ENCODE measurements at places on chromosomes 4 and X.

GRCh38 chr4:154160519-154161301, 330.9 kb downstream of the DCHS2 start:
- 0 out of 2 replicates have a peak, but pooled peaks cover 2% of the 10 kb centered on the region for H3K4me1 ChIP-seq
- no peak overlapping the region for H3K4me3 ChIP-seq
- no peak for DNase-seq
- no peaks in the 10 kb centered on the region for H3K27me3 ChIP-seq
- H3K27ac ChIP-seq: no peak overlapping the region
- H3K36me3 ChIP-seq: no peaks in the 10 kb centered on the region

DNA sequence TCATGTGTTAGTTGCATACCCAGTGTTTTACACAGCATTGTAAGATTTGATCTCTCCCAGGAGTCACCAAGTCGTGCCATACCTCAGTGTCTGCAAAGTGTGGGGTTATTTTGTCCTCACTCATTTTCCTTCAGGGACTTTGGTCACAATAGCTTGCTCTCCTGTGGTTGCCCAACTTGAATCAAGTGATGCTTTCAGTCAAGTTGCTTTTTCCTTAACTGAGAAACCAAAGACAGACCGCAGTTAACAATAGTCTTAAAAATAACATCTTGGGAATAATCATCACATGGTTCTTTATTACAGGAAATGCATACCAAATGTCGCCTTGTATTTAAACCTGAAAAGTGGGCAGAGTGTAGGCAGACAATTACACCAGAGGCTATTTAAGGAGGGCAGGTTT, 44.5 kb upstream of the NDP start:
- no peaks in the 10 kb centered on the region for H3K4me1 ChIP-seq
- H3K4me3 ChIP-seq: no peak overlapping the region
- H3K27ac ChIP-seq: no peak overlapping the region

GRCh38 chr4:72312032-72312650, 256.9 kb downstream of the ADAMTS3 start:
- H3K4me1 ChIP-seq: no peaks in the 10 kb centered on the region
- H3K27me3 ChIP-seq: no peaks in the 10 kb centered on the region
- no peak overlapping the region for H3K4me3 ChIP-seq
- H3K27ac ChIP-seq: 0 out of 2 replicates have a peak overlapping the region, but pooled peaks have one; percentile 5
- no peak for DNase-seq
- no peaks in the 10 kb centered on the region for H3K36me3 ChIP-seq

DNA sequence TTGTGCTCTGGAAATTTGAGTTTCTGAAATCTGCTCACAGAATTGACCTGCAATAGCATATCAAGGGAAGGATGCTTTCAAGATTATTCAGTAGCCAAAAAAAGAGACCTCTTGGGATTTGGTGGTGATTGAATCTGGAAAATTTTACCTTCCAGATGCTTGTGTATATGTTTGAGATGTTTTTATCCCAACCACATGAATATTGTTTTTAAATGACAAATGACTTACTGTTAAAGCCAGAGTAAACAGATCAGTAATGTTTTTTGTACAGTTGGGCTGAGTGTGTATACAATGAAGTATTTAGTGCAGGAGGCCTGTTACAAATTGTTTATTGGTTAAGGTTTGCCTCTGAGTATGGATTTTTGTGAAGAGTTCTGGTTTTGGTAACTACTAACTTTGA, 126.5 kb downstream of the CBR4 start:
- no peaks in the 10 kb centered on the region for H3K4me1 ChIP-seq
- DNase-seq: no peak
- no peaks in the 10 kb centered on the region for H3K36me3 ChIP-seq
- H3K27me3 ChIP-seq: no peaks in the 10 kb centered on the region
- no peak overlapping the region for H3K27ac ChIP-seq

- H3K27me3 ChIP-seq: peaks cover 2% of the 10 kb centered on the region
- H3K4me3 ChIP-seq: no peak overlapping the region
- H3K36me3 ChIP-seq: no peaks in the 10 kb centered on the region
- H3K27ac ChIP-seq: no peak overlapping the region
- H3K4me1 ChIP-seq: peaks cover 3% of the 10 kb centered on the region
These were observed 6.2 kb upstream of the ARHGAP10 start for GRCh38 chr4:147725673-147726072.

DNA sequence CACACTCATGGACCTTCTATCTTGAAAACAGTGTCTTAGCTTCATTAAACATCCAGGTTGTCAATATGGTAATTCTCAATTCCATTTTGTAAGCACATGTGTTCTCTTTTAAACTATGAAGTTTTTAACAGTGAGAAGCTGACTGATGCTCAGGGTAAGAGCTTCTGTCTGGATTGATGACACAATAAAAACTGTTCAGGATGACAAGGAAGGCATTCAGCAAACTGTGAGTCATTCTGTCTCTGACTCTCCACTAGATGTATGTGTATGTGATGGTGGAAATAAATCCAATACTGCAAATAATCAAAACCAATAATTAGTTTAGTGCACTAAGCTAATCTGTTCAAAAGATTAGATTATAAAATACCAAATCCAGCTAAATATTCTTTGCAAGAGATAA, 115.3 kb upstream of the ARX start:
- DNase-seq: no peak
- H3K4me1 ChIP-seq: no peaks in the 10 kb centered on the region
- H3K36me3 ChIP-seq: no peaks in the 10 kb centered on the region
- no peak overlapping the region for H3K27ac ChIP-seq
- H3K4me3 ChIP-seq: no peak overlapping the region

GRCh38 chr4:18454349-18454748, 432.8 kb upstream of the LCORL start:
- no peaks in the 10 kb centered on the region for H3K4me1 ChIP-seq
- no peak overlapping the region for H3K4me3 ChIP-seq
- no peak overlapping the region for H3K27ac ChIP-seq
- no peaks in the 10 kb centered on the region for H3K27me3 ChIP-seq
- no peak for DNase-seq
- no peaks in the 10 kb centered on the region for H3K36me3 ChIP-seq

- H3K27me3 ChIP-seq: no peaks in the 10 kb centered on the region
- H3K4me3 ChIP-seq: no peak overlapping the region
- no peak overlapping the region for H3K27ac ChIP-seq
- DNase-seq: no peak
These were observed 18.5 kb downstream of the HCCS start for GRCh38 chrX:11129534-11130105.

GRCh38 chrX:39616098-39616729, 481.5 kb downstream of the BCOR start:
- DNase-seq: no peak
- H3K4me3 ChIP-seq: no peak overlapping the region
- H3K27me3 ChIP-seq: no peaks in the 10 kb centered on the region

DNA sequence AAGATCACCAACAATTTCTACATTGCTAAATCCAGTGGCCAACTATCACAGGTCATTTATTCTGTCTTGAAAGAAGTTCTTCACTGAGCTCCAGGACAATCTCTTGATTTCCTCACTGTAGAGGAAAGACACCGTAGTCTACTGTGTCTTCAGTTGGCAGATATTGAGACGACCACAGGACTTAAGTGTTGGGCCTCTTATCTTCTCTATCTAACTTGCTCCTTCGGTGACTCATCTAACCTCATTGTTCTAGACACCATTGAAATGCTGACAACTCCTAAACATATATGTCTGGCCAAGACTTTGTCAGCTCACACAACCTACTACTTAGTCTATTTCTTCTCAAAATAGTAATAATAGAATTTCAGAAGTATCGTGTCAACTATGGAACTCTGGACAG, 425.8 kb downstream of the ARAP2 start:
- no peaks in the 10 kb centered on the region for H3K4me1 ChIP-seq
- H3K36me3 ChIP-seq: no peaks in the 10 kb centered on the region
- no peak overlapping the region for H3K27ac ChIP-seq

- no peaks in the 10 kb centered on the region for H3K4me1 ChIP-seq
- H3K36me3 ChIP-seq: no peaks in the 10 kb centered on the region
- H3K27me3 ChIP-seq: no peaks in the 10 kb centered on the region
- H3K27ac ChIP-seq: no peak overlapping the region
- DNase-seq: no peak
These were observed 241.4 kb upstream of the RPS6KA3 start for GRCh38 chrX:20507901-20508620.

GRCh38 chrX:81378560-81378959, 176.7 kb downstream of the SH3BGRL start:
- H3K4me1 ChIP-seq: no peaks in the 10 kb centered on the region
- no peaks in the 10 kb centered on the region for H3K27me3 ChIP-seq
- no peak overlapping the region for H3K4me3 ChIP-seq
- DNase-seq: no peak
- no peaks in the 10 kb centered on the region for H3K36me3 ChIP-seq
- no peak overlapping the region for H3K27ac ChIP-seq

- H3K4me1 ChIP-seq: no peaks in the 10 kb centered on the region
- no peak overlapping the region for H3K4me3 ChIP-seq
- no peak overlapping the region for H3K27ac ChIP-seq
- no peaks in the 10 kb centered on the region for H3K27me3 ChIP-seq
- H3K36me3 ChIP-seq: no peaks in the 10 kb centered on the region
- DNase-seq: no peak
These were observed 94.5 kb downstream of the DHX15 start for GRCh38 chr4:24489870-24490269.

DNA sequence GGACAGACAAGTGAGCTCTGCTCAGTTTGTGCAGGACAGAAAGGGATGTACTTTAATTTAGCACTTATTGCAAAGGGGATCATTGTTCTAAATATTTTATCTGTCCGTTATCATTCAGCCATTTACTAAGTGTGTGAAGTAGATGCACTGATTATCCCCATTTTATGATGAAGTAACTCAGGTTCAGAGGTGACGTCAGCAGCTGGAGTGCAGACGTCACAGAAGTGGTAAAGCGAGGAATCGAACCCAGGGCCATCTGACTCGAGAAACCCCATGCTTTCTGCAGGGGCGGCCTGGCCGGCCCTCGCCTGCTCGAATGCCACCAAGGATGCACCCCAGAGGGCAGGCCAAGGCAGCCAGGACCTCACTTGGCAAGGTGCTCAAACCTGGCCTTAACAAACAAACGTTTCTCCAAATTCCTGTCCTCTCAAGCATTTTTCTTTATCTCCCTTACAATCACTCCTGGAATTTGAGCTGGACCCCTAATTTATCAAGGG, 75.0 kb downstream of the DCTD start:
- H3K36me3 ChIP-seq: no peaks in the 10 kb centered on the region
- no peaks in the 10 kb centered on the region for H3K27me3 ChIP-seq
- no peaks in the 10 kb centered on the region for H3K4me1 ChIP-seq
- no peak for DNase-seq
- no peak overlapping the region for H3K27ac ChIP-seq

DNA sequence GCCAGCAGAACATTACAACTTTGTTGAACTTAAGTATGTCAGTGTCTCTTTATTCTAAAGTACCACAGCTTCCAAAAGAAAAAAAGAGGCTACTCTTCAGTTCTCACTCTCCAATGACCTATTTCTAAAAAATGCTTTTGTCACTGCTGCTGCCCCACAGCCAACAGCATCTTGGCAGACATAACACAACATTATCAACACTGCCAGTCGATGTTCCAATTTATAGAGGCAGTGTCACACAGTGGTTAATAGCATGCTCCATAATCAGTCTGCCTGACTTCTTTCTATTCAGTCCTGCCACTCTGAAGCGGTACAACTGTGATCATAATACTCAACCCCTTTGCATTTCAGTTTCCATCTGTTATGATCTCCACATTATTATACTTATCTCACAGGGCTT, 69.2 kb downstream of the PLS3 start:
- no peak for DNase-seq
- H3K27me3 ChIP-seq: no peaks in the 10 kb centered on the region
- H3K27ac ChIP-seq: no peak overlapping the region

GRCh38 chr4:4866866-4867374, 7.5 kb downstream of the MSX1 start:
- H3K4me1 ChIP-seq: peaks cover 32% of the 10 kb centered on the region
- H3K4me3 ChIP-seq: no peak overlapping the region
- no peak for DNase-seq
- peaks cover 100% of the 10 kb centered on the region for H3K27me3 ChIP-seq

DNA sequence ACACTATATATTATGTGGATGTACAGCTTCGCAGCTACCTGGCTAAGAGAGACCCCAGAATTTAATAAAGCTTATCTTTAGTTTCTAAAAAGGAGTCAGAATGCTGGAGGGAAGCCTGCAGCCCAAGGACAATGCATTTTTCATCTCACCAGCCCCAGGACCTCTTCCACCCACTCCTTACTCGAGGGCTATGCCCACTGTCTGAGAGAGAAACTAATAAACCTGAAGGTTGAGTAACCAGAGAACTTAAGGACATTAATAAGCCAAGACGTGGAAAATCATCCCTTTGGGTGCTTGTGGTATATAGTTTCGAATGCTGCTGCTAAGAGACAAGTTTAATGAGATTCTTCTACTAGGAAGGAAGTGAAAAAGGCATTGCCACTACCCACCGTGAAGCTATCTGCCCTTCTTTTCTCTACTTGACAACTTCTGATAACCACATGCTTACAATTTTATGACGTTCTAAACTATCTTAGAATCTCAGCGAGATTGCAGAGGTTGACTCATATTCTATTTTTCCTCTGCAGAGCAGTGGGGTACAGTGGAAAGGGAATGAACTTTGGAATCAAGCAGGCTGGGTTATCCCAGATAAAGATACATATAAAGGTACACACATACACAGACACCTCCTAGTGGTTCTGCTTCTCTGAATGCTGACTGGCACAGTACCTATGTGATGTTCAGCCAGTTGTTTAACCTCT, 3.3 kb downstream of the RELL1 start:
- no peaks in the 10 kb centered on the region for H3K27me3 ChIP-seq
- H3K4me3 ChIP-seq: no peak overlapping the region
- H3K27ac ChIP-seq: no peak overlapping the region
- no peaks in the 10 kb centered on the region for H3K36me3 ChIP-seq
- DNase-seq: no peak

- H3K27me3 ChIP-seq: no peaks in the 10 kb centered on the region
- peaks cover 7% of the 10 kb centered on the region for H3K36me3 ChIP-seq
- no peak for DNase-seq
- no peak overlapping the region for H3K4me3 ChIP-seq
- H3K27ac ChIP-seq: no peak overlapping the region
These were observed 197.2 kb downstream of the NPNT start for GRCh38 chr4:106092361-106093040.

DNA sequence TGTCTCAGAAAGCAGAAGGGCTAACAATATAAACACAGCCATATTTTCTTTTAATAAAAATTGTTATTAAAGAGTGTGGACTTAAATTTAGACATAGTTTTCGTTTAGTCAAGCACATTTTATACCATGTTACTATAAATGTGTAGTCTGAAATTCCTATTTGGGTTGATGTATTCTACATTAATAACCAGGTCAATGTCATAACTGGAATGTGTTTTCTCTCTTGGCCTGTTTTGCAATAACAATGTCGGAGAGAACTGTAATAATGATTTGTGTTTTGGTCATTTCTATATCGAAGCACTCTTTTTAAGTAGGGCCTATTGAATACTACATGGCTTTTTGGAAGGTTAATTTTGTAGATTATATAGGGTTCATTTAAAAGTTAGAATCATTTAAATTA, 5.5 kb downstream of the USO1 start:
- no peaks in the 10 kb centered on the region for H3K27me3 ChIP-seq
- H3K4me3 ChIP-seq: no peak overlapping the region
- no peaks in the 10 kb centered on the region for H3K36me3 ChIP-seq
- H3K27ac ChIP-seq: no peak overlapping the region
- no peak for DNase-seq

GRCh38 chrX:65741823-65742222, 74.4 kb downstream of the MSN start:
- H3K4me1 ChIP-seq: no peaks in the 10 kb centered on the region
- no peak overlapping the region for H3K27ac ChIP-seq
- no peak overlapping the region for H3K4me3 ChIP-seq
- no peaks in the 10 kb centered on the region for H3K27me3 ChIP-seq

- no peaks in the 10 kb centered on the region for H3K36me3 ChIP-seq
- no peaks in the 10 kb centered on the region for H3K27me3 ChIP-seq
- H3K27ac ChIP-seq: no peak overlapping the region
These were observed 815.0 kb upstream of the PCDH10 start for GRCh38 chr4:132334081-132334480.
